Activated T-helper 17 cell treated with anti-CD3 and anti-CD28 coated beads, Interleukin-2, amount 50 U/mL, for 72 hours (primary cell): ENCODE measurements at places on chromosomes 2 and 18.

GRCh38 chr2:142819411-142819810 is 58.1 kb upstream of the KYNU start:
- H3K36me3 ChIP-seq: no peaks in the 10 kb centered on the region
- H3K4me1 ChIP-seq: no peaks in the 10 kb centered on the region
- H3K27me3 ChIP-seq: peaks cover 3% of the 10 kb centered on the region
- no peak for ATAC-seq
- no peak overlapping the region for H3K4me3 ChIP-seq

DNA sequence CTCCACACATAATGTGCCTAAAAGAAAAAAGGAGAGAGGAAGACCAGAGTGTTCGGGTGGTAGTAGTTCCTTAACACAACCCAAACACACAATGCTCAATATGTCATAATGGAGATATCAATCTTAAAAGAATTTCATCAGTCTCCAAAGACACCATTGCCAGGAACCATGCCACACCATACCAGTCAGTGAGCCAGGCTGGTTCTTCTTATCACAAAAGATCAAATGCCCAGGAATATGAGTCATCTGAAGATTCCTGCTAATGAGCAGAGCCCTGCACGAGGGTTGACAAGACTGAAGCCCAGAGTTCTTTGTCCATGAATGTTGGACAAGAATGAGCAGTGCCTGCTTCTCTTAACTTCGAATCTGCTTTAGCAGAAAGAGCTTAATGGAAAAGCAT is 262.3 kb downstream of the ZNF516 start:
- peaks cover 13% of the 10 kb centered on the region for H3K27me3 ChIP-seq
- H3K36me3 ChIP-seq: no peaks in the 10 kb centered on the region
- no peaks in the 10 kb centered on the region for H3K4me1 ChIP-seq
- ATAC-seq: no peak

GRCh38 chr18:24212939-24213338 is 74.1 kb downstream of the CABYR start:
- no peaks in the 10 kb centered on the region for H3K36me3 ChIP-seq
- H3K4me1 ChIP-seq: no peaks in the 10 kb centered on the region
- ATAC-seq: no peak
- H3K27ac ChIP-seq: no peak overlapping the region
- H3K27me3 ChIP-seq: no peaks in the 10 kb centered on the region

GRCh38 chr18:2406544-2406943 is 164.8 kb downstream of the METTL4 start:
- H3K27ac ChIP-seq: no peak overlapping the region
- no peaks in the 10 kb centered on the region for H3K4me1 ChIP-seq
- peaks cover 12% of the 10 kb centered on the region for H3K27me3 ChIP-seq
- H3K4me3 ChIP-seq: no peak overlapping the region
- ATAC-seq: no peak

DNA sequence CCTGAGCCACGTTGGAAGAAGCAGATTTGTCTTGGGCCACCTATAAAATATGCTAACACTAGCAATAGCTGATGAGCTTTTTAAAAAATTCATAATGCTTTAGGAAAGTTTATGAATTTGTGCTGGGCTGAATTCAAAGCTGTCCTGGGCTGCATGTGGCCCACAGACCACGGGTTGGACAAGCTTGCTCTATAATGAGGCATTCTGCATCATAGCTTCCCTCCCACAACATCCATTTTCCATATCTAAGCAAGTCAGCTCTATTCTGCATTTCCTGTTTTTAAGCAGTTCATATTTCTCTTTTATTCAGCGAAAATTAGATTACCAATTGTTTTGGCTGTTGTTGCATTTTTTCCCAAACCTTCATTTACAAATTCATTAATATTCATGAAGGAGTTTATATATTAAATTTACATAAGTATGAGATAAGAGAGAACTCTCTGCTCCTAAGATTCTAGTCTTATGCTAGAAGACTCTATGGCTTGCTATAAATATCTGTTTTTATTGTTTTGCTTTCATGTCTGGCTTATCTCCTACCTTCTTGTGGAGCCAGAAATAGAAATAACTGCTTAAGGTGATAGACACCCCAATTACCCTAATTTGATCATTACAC is 114.5 kb upstream of the HNRNPA3 start:
- H3K36me3 ChIP-seq: no peaks in the 10 kb centered on the region
- ATAC-seq: no peak
- H3K4me3 ChIP-seq: no peak overlapping the region

GRCh38 chr18:62144338-62144737 is 42.5 kb downstream of the PIGN start:
- ATAC-seq: no peak
- peaks cover 5% of the 10 kb centered on the region for H3K4me1 ChIP-seq
- H3K27ac ChIP-seq: no peak overlapping the region
- H3K4me3 ChIP-seq: no peak overlapping the region

- H3K27me3 ChIP-seq: no peaks in the 10 kb centered on the region
- H3K36me3 ChIP-seq: no peaks in the 10 kb centered on the region
- H3K27ac ChIP-seq: no peak overlapping the region
- H3K4me3 ChIP-seq: no peak overlapping the region
Measured at GRCh38 chr2:112143150-112143549, 5.0 kb downstream of the FBLN7 start.

DNA sequence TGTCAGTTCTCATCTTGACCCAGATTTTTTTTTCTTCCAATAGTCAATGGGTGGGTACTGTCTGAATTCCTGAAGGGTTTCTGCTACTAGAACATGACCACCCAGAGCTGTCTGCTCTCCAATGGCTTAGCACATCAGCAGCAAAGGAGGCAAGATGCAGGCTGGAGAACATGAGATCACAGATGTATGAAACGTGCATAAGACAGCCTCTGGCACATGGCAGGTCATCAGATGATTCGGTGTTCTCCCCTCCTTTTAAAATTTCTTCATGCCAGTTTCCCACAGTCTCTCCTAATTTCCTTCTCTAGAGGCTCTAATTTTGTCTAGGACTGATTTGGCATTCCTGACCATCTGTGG is 359.3 kb upstream of the TNP1 start:
- ATAC-seq: no peak
- H3K36me3 ChIP-seq: no peaks in the 10 kb centered on the region
- H3K4me1 ChIP-seq: peaks cover 12% of the 10 kb centered on the region
- H3K27ac ChIP-seq: no peak overlapping the region
- no peak overlapping the region for H3K4me3 ChIP-seq

DNA sequence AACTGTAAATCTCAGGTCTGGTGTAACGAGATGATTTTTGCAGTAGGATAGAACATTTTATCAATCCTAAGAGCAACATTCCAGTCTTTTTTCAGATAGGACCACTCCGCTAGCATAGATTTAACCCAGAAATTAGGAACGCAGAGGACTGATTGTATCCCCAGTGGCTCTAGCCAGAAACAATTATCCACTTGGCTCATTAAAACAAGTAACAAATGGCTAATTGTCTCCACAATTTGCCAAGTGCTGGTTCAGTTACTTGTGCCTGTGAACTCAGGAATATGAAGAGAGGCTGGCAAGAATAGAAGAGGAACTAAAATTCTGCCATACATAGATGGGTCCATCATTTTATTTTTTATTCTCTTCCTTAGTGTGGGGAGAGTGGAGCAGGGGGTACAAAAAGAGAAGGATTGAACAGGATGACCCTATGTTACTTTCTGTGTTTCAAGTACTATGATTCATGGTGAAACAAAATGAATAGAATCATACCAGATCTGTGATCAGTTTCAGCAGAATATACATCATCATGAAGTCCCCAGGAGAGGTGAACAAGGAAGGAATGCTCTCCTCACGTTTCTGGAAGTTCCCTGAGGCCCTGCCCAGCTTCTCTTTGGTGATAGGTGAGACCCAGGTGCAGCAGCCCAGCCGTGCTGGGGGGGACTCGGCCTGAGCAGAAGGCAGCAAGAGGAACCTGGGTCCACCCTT is 121.6 kb downstream of the ARL4C start:
- H3K36me3 ChIP-seq: no peaks in the 10 kb centered on the region
- ATAC-seq: peak; percentile 53
- H3K4me3 ChIP-seq: no peak overlapping the region
- H3K4me1 ChIP-seq: peaks cover 24% of the 10 kb centered on the region
- peak overlapping the region; percentile 10 for H3K27ac ChIP-seq
- H3K27me3 ChIP-seq: no peaks in the 10 kb centered on the region

DNA sequence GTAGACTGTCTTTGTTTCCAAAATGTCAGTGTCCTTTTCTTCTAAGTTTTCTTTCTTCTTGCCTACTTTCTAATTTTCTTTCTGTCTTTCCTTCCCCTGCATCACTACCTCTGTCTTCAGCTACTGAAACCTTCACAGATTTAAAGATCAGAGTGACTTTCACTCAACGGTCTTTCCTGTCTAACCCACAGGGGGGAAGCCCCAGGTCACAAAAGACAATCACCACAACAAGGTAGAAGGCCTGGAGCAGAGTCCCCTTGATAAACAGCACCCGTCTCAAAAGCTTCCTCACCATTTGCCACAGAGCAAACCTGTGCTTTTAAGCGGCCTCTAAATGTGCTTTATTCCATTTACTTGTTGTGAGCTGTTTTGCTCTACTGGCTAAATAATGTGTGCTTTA is 665.4 kb downstream of the BCL11A start:
- ATAC-seq: peak; percentile 77
- H3K27me3 ChIP-seq: peaks cover 4% of the 10 kb centered on the region
- H3K36me3 ChIP-seq: no peaks in the 10 kb centered on the region
- no peak overlapping the region for H3K4me3 ChIP-seq

GRCh38 chr2:136149011-136149410 is 31.1 kb upstream of the CXCR4 start:
- ATAC-seq: no peak
- H3K36me3 ChIP-seq: no peaks in the 10 kb centered on the region
- H3K4me1 ChIP-seq: peaks cover 9% of the 10 kb centered on the region
- peaks cover 3% of the 10 kb centered on the region for H3K27me3 ChIP-seq
- H3K4me3 ChIP-seq: no peak overlapping the region

GRCh38 chr2:216215658-216216390 is 106.7 kb downstream of the XRCC5 start:
- no peak for ATAC-seq
- H3K4me3 ChIP-seq: no peak overlapping the region
- peak overlapping the region; percentile 92 for H3K27ac ChIP-seq
- H3K27me3 ChIP-seq: no peaks in the 10 kb centered on the region

DNA sequence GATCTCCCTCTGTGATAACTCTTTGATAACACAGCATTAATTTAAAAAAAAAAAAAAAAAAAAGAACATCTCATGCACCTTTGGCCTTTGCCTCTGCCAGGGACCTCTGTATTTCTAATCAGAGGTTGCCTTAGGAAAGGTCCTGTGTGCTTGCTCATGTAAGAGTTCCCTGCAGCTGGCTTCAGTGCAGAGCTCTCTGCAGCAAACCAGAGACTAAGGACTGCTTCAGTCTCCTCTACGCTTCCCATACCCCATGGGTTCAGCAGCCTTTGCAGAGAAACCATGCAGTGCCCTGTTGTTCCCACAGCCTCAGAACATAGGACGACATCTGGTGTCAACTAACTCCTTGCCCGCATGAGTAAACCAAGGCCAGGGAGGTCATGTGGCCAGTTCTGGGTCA is 236.6 kb upstream of the KLHL29 start:
- H3K4me1 ChIP-seq: no peaks in the 10 kb centered on the region
- H3K27me3 ChIP-seq: peaks cover 15% of the 10 kb centered on the region
- no peak overlapping the region for H3K27ac ChIP-seq
- no peak overlapping the region for H3K4me3 ChIP-seq
- ATAC-seq: no peak

GRCh38 chr18:63788447-63789096 is 13.4 kb downstream of the SERPINB7 start:
- H3K27ac ChIP-seq: no peak overlapping the region
- H3K27me3 ChIP-seq: no peaks in the 10 kb centered on the region
- no peak overlapping the region for H3K4me3 ChIP-seq
- peak; percentile 99 for ATAC-seq

GRCh38 chr2:172226244-172227061 is 123.8 kb upstream of the DLX2 start:
- H3K4me3 ChIP-seq: no peak overlapping the region
- peak; percentile 46 for ATAC-seq
- H3K27ac ChIP-seq: no peak overlapping the region

DNA sequence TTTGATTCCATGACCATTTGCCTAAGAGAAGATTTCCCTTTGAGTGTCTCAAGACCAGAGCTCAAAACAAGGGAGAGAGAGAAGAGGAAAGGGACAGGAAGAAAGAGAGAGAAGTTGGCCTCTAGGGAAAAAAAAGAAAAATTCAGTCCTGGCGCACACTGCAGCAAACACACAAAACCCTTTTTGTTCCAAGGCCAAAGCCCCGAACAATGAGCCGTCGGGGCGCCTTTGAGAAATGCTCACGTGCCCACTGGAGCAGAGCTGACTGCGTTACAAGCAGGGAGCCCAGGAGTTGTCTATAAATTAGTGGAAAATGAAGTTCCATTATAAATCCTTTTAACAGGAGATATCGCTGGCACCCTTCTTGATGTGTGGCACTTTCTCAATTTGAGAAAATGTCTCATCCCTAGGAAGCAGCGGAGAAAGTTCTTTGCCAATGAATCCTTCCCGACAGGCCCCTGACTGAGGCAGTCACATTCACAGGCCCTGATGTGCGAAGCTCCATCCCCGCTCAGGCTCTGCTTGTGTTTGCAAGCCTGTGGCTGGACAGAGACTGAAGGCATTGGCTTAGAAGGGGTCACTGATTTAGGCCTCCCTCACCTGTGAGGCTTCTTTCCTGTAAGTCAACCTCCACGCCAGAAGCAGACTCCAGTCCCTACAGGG is 32.1 kb upstream of the NCKAP5 start:
- H3K36me3 ChIP-seq: no peaks in the 10 kb centered on the region
- peaks cover 12% of the 10 kb centered on the region for H3K27me3 ChIP-seq
- H3K27ac ChIP-seq: no peak overlapping the region
- no peak for ATAC-seq

GRCh38 chr2:169727065-169727464 is 6.6 kb upstream of the KLHL23 start:
- no peak for ATAC-seq
- no peak overlapping the region for H3K27ac ChIP-seq
- H3K27me3 ChIP-seq: peaks cover 3% of the 10 kb centered on the region
- no peaks in the 10 kb centered on the region for H3K36me3 ChIP-seq
- no peak overlapping the region for H3K4me3 ChIP-seq
- no peaks in the 10 kb centered on the region for H3K4me1 ChIP-seq

- H3K4me3 ChIP-seq: no peak overlapping the region
- ATAC-seq: no peak
- H3K27ac ChIP-seq: no peak overlapping the region
- no peaks in the 10 kb centered on the region for H3K4me1 ChIP-seq
- no peaks in the 10 kb centered on the region for H3K36me3 ChIP-seq
- H3K27me3 ChIP-seq: peaks cover 14% of the 10 kb centered on the region
Measured at GRCh38 chr18:9810994-9811705, 74.6 kb upstream of the TXNDC2 start.

DNA sequence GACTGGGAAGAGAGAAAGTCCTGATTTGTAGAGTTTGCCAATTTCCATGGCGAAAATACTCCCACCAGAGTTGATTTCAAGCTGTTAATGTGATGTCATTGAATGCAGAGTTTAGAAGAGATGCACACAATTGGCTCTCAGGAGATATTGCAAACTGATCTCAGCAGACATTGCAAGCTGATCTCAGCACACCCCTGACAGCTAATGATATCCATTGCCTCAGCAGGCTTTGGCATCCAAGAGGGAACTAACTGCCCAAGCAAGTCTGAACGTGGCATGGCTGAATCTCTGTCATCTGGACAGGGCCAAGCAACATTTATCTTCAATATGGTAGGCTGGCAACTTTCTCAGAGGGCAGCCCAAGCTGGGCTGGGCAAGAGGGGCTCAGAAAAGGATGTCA is 78.4 kb upstream of the CYP1B1 start:
- H3K4me1 ChIP-seq: no peaks in the 10 kb centered on the region
- ATAC-seq: no peak
- H3K36me3 ChIP-seq: no peaks in the 10 kb centered on the region
- H3K27me3 ChIP-seq: peaks cover 37% of the 10 kb centered on the region
